ENCODE measurements at places on chromosomes 16 and 17. TPM values are rescaled to one million over a fixed set of nuclear protein-coding genes. Genes with fewer than 3 reads are reported as not detected.

GRCh38 chr17:45995627-45996270 is 3.3 kb upstream of the STH start:
- DNase-seq, result no peak

C16orf89 gene
- not detected for total RNA-seq

TNFSF12 gene
- total RNA-seq, result 14.3 TPM

- DNase-seq, result no peak
These were observed 250.8 kb downstream of the STX8 start for GRCh38 chr17:9324864-9325263.

SMPD3 gene
- 0.94 TPM for total RNA-seq

GRCh38 chr17:44830359-44831288 is 537 bp upstream of the GJC1 start:
- peak; percentile 35 for DNase-seq

- peak; percentile 55 for DNase-seq
These were observed 21.5 kb upstream of the ABCA5 start for GRCh38 chr17:69348429-69348828.

DNA sequence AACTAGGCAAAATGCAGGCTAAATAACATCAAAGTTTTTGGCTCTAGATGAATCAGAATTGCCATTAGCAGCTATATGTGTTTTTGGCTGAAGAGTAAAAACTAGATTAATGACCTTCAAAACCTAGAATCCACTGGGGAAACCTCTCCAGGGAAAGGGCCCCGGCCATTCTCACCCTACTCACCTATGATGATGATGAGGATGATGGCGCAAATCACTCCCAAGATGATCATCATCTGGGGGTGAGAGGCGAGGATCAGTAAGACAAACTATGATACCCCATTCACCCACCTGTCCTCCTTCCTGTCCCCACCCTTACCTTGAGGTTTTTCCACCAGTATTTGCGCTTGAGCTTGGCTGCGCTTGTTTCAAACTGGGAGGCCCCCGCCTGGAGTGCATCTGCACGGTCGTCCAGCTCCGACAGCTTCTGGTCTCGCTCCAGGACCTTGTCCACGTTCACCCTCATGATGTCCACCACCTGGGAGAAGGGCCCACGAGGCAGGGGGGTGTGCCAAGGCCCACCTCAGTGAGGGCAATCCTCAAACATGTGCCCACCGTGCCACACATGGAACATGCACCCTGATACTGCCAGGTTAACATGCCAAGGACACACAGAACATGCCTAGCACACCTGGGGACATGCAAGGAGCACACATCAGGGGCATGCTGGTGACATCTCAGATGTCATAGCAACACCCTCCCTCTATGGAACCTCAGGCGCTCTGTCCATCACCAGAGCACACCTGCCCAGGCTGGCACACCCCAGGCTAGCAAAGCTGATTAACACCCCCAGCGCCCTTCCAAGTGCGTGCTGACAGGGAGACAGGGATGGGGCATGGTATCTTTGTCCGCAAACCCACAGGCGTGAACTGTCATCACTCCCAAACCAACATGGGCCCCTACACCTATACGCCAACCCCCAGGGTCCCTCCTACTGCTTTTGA is 1.2 kb downstream of the VAMP2 start:
- no peak for DNase-seq

- DNase-seq, result peak; percentile 51
These were observed 10.1 kb upstream of the TANC2 start for GRCh38 chr17:62955841-62956352.

GRCh38 chr17:65413390-65413789 is 148.1 kb downstream of the AXIN2 start:
- DNase-seq, result no peak

CCNF gene
- total RNA-seq, result 69.0 TPM

- DNase-seq, result no peak
These were observed 22.0 kb upstream of the GINS2 start for GRCh38 chr16:85710732-85711131.

DNA sequence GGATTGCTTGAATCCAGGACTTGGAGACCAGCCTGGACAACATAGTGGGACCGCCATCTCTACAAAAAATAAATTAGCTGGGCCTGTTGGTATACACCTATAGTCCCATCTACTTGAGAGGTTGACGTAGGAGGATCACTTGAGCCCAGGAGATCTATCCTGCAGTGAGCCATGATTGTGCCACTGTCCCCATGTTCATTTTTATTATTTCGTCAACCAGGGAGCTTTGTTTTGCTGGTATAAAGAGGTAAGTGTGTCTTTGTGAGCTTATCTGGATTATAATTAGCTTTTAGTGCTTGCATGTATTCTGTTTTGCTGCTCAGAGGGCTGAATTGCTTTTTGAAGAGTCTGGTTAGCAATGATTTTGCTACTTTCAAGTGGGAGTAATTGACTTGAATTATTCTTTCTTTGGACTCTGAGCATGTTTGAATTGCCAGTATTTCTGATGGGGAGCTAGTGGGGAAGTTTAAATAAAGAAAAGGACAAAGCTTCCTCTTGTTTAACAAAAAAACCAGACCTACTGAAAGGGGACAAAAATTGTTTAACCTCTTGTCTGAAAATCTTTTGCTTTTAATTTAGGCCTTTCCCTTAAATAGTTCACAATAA is 31.6 kb upstream of the BCAS3 start:
- no peak for DNase-seq

GRCh38 chr17:47301831-47302230 is 21.9 kb upstream of the EFCAB13 start:
- DNase-seq, result no peak

GRCh38 chr17:68433211-68433610 is 24.1 kb downstream of the WIPI1 start:
- no peak for DNase-seq

DNA sequence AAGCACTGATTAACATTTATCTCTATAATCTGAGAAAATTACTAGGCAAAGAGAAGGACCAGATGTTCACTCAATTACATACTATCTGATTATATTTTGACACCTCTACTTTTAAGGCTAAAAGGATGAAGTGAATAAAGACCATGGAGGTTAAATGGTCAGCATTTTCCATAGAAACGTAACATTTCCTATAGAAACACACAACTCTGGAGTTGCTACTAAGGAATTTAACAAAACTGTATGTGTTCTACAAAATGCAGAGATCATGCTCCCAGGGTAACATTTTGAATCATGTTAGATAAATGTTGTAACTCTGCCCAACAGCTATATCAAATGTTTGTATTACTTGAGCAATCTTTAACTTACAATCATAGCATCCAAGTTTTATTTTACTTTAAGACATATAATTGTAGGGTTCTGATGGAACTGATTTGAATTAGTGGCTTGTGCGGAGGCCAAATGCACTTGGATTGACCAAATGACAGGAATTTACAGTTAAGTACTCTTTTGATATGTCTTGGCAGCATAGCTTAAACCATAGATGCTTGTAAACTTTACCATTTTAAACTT is 97.7 kb downstream of the RPGRIP1L start:
- DNase-seq, result no peak

BRD7 gene
- 72.1 TPM for total RNA-seq

GRCh38 chr16:68019167-68019680 is 3.5 kb upstream of the DPEP2NB start:
- no peak for DNase-seq

DNA sequence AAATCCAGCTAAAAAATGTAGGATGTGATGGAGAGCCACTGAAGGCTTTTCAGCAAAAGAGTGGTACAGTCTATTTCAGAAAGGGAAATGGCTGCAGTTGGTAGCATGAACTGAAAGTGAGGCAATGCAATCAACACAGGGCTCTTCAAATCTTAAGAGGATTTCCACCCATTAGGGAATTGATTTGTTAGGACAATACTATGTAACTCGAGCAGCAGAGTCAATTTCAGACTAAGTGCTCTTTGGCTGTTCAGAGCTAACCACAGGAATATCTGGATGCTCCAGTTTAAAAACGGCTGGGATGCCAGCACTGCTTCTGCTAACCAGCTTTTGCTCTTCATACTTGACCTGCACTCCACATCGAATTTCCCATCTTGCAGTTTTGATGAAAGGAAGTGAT is 24.6 kb downstream of the CACNG1 start:
- no peak for DNase-seq

DNA sequence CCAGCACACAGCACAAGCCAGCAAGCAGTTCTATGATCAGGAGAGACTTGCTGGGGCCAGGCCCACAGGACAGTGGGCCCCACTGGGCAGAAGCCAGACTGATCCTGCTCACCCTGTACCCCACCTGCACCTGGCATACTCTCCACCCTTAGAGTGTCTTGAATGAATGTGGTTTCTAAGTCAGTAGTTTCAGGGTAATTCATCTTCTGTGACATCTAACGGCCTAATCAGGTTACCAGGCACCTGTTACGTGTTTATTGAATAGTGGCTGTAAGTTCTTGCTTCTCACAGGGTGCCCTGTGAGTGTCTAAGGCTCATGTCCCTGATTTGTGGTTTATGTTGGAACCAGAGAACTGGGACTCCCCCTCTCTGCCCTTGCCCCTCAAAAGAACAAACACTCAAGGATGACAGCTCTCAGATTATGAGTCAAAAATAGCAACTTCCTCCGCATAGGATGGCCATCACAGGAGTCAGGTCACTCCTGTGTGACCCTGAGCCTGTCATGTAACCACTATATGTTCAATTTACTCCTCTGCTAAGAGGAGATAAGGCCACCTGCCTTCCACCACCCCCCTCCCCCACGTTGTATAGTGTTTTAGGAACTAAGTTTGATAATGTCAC is 7.0 kb upstream of the OR2C1 start:
- DNase-seq, result no peak

NOG gene
- 4.8 TPM for total RNA-seq

GRCh38 chr17:30393491-30393890 is 14.8 kb downstream of the CPD start:
- DNase-seq, result no peak

IRX3 gene
- 16.0 TPM for total RNA-seq

GRCh38 chr17:68511254-68511670 is 968 bp upstream of the PRKAR1A start:
- no peak for DNase-seq

SCNN1B gene
- 0.57 TPM for total RNA-seq

DNA sequence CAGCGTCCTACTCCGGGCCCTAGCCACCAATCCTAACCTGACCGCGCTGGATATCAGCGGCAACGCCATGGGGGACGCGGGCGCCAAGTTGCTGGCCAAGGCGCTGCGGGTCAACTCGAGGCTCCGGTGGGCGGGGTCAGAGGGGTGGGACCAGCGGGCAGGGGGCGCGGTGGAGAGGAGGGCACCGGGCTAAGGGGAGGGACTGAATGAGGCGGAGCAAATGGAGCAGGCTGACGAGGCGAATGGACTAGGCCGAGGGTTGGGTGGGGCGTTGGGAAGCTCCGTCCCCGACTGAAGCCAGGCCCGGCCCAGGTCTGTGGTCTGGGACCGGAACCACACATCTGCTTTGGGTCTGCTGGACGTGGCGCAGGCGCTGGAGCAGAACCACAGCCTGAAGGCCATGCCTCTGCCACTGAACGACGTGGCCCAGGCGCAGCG is 4.6 kb downstream of the CARMIL2 start:
- DNase-seq, result no peak

UMOD gene
- not detected for total RNA-seq

PHF23 gene
- total RNA-seq, result 65.8 TPM

DNA sequence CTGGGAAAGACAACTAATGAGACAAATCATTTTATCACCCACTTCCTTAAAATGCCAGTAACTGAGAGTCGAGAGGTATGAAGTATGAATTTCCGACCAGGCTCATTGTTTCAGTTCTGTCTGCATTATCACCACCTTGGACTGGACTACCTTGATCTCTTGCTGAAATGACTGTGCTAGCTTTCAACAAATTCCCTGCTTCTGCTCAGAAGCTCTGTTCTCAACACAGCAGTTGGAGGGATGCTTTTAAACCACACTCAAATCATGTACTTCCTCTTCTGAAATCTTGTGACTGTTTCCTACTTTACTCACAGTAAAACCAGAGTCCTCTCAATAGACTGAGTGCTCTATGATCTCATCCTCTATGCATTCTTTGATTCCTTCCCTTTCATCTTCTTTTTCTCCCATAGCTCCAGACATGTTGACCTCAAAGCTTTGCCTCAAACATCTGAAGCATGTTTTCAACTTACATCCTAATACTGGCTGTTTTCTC is 195.8 kb downstream of the KCNJ2 start:
- no peak for DNase-seq

- DNase-seq, result peak; percentile 87
These were observed 7.9 kb upstream of the NAGPA start for GRCh38 chr16:5041600-5042133.

DNA sequence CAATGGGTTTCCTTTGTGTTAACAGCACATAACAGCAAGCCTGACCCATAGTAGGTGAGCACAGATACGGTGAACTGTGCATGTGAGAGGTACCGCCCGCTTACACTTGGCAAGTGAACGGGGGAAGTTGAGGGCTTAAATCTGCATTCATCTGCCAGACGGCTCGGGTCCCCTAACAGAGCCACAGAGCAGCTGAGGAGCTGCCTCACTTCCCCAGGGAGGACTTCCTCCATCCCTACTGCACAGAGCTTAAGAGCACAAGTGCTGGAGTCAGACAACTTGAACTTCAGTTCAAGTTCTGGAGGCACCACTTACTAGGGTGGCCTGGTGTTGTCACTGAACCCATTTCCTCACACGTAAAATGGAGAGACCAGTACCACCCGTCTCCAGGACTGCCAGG is 13.4 kb downstream of the RAB5C start:
- DNase-seq, result no peak

- peak; percentile 49 for DNase-seq
These were observed 81.8 kb upstream of the TOB1 start for GRCh38 chr17:50947782-50948543.

DNA sequence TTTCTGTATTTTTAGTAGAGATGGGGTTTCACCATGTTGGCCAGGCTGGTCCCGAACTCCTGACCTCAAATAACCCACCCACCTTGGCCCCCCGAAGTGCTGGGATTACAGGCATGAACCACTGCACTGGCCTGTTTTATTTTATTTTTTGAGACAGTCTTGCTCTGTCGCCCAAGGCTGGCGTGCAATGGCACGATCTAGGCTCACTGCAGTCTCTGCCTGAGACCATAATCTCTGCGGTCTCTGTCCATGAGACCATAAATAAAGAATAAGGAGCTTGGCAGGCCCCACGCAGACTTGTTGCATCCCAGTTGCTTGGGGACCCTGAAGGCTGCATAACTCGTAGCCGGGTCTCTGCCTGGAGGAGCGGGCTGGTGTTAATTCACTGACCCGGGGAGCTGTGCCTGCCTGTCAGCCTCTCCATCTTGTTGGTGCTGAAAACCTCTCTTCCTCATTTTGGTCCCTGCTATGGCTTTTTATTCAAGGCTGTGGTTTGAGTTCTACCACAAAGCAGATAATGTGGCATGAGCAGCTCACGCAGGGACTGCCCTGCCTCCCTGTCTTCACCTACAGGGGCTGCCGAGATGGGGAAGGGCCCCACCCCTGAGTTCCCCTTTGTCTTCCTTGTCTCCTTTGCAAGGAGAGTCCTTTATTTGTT is 82.1 kb downstream of the MSI2 start:
- DNase-seq, result no peak

DNA sequence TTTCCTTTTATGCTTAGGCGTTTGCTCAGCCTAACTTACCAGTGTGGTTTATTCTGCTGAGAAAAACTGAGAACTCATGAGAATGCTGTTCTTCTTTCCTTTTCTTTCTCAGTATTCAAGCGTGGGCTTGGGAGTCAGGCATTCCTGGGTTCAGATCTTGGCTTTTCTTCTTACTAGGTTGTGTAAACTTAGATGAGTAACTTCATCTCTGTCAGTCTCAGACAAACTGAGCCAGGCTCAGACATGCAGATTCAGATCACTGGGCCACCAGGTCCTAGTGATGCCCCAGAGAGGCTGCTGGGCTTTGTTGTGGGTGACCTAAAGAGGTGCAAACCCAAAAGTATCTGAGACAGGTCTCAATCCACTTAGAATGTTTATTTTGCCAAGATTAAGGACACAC is 95.8 kb upstream of the MPHOSPH6 start:
- DNase-seq, result no peak
